ENCODE measurements at places on chromosomes 4 and X.

DNA sequence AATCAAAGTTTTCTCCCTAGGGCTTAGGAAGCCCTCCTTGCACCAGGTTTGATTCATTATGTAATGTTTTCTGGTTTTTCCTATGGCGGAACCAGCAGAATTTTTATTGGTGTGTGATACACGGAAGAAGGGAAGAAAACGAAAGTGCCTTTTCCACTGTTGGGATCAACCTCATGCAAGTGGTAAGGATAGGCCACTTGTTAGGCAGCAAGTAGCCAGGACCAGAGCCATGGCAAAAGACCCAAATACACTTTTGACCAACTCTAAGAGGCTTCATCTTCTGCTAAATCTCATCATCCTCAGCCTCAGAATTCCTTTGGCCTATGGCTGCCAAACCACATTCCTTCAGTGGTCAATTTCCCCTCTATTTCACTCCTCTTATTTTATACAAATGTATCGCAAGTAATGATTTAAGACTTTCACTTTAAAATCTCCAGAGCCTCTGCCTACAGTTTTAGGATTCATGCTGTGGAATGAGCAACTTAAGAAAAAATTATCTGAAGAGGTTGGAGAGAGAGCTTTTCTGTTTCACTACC, 21.2 kb downstream of the PPAT start:
- DNase-seq: no peak

DNA sequence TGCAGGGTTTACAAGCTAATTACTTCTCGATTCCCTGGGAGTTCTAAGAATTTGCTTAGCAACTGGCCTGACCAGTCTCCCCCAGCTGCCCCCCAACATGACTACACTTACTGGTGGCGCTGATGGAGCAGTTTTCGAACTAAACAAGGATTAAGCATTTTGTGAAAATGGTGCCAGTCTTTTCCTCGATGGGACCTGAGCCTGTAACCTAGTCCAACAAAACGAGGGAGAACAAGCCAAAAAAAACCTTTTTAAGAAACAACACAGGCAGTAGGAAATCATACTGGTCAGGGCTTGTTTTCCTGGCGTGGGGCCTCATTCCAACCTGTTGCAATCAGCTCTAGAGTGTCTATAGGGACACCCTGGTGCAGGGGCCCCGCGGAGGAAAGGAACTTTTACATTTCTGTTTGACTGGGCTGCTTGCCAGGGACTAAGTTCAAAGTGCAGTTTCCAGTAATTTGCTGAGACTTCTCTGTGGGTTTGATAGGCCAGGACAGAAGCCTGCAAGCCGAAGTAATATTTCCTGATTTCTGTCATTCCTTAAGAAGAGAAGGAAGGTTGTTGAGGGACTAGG, 158.7 kb downstream of the SPRY1 start:
- DNase-seq: no peak

- no peak for DNase-seq
Observed at GRCh38 chr4:138562544-138562991, 320.4 kb upstream of the SLC7A11 start.

DNA sequence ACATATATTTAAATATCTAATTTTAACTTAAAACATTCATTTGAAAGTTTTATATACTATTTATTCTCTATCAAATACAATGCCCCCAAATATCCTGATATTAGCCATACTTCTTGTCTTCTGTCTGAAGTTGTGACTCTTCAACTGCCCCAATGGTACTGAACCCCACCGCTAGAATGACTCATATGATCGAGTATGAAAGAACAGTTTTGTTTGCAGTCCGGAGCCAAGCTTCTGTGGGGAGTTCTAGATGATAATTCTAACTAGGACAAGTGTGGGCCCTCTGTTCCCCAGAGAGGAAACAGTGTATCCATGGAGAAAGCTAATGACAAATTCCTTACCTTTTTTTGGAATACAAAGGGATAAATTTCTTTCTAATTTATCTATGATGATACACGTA, 24.7 kb upstream of the CT47A1 start:
- no peak for DNase-seq

DNA sequence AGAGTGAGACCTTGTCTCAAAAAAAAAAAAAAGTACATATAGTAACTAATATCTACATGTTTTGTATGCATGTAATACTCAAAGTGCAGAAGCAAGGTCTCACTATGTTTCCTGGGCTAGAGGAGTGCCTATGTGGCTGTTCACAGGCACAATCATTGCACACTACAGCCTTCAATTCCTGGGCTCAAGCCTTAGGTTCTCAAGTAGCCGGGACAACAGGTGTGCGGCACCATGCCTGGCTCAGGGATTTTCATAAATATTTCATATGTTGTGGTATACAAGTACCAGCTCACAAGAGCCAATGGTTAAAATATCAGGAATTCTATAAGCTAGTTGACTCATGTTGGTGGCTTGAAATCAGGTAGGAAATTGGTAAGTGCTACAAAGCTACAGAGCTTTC, 94.8 kb downstream of the LARP7 start:
- DNase-seq: no peak

DNA sequence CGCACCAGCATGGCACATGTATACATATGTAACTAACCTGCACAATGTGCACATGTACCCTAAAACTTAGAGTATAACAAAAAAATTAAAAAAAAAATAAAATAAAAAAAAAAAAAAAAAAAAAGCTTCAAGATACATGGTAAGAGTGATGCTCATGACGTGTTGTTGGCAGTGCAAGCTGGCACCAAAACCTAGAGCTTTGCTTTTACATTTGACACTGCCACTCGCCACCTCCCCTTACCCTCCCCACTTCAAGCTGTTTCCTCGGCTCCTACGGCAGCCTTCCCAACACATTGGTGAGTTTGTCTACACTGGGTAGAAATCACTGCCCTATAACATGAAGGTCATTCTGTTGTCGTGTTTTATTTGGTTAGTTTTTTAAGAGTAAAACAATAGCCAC, 197.6 kb upstream of the ANXA3 start:
- no peak for DNase-seq

GRCh38 chrX:29926056-29926455, 289.3 kb upstream of the MAGEB2 start:
- DNase-seq: no peak

DNA sequence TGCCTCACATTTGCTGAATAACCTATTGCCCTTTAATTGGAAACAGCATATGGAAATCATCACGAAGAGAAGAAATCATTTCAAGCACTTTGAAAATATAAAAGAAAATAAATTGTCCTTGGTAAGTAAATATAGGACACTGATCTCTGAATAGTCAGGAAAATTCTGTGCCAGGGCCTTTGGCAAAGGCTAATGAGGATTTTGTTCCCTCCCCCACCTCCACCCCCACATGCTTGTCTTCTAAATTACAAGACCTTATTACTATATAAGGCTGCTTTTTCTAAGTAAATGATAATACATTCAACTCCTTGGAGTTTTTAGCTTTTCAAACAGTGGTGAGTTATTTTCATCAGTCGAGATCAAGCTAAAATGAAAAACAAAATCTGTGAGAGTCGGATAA, 15.8 kb downstream of the SYNPO2 start:
- no peak for DNase-seq

- DNase-seq: no peak
Observed at GRCh38 chrX:78754917-78755316, 7.4 kb downstream of the LPAR4 start.

DNA sequence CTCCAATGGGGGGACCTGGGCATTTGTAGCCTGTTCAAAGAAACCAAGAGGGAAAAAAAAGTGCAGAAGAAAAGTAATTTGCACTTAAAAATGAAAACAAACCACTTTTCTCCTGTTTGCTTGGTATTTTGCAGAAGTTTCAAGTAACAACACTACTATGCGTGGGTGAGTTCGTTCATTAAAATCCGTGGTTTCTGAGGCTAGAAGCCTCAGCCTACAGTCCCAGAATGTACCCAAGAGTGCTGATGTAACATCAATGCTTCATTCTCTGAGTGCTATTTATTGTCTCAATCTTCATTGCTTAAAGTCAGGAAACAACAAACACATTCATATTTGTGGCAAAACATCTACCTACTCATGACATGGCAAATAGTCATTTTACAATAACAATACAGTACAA, 29.2 kb downstream of the LGI2 start:
- no peak for DNase-seq

DNA sequence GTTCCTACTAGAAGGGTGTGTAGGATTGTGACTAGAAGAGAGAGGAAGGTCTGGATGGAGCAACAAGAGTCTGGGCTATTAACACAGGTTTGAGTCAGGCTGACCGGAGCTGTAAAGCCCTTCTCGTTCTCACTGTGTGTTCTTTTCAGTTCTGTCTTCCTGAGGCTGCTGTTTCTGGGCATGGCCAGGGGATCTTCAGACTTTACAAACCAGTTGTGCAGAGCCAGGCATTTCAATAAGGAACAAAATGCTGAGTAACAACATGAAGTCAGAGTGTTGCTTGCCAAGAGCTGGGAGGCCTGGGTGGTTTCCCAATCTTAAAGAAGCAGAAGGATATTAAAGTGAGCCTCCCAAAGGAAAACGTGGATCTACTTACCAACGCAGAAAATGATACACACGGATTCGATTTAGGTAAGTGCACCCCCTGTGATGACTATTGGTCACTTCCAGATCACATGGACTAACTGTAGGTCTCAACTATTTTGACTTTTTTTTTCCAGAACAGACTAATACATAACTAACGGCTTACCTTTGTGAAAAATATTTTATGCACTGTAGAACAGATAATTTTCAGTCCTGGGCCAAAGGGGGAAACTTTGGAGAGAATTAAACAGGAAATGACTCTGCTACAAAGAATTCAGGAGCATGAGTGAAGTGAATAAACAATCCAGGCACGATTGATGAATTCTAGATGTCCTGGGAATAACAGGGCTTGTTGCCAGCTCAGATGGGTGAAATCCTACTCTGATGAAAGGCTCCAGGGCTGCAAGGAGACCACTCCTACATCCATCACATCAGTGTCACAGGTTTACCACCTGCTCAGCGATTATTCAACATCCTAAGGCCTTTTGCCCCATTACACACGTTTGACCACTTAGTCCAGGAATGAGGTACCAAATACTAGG, 94.5 kb downstream of the ANXA3 start:
- DNase-seq: no peak

GRCh38 chr4:44425614-44426208, 22.9 kb downstream of the KCTD8 start:
- no peak for DNase-seq

- no peak for DNase-seq
Observed at GRCh38 chrX:88903989-88904718, 157.1 kb downstream of the CPXCR1 start.

DNA sequence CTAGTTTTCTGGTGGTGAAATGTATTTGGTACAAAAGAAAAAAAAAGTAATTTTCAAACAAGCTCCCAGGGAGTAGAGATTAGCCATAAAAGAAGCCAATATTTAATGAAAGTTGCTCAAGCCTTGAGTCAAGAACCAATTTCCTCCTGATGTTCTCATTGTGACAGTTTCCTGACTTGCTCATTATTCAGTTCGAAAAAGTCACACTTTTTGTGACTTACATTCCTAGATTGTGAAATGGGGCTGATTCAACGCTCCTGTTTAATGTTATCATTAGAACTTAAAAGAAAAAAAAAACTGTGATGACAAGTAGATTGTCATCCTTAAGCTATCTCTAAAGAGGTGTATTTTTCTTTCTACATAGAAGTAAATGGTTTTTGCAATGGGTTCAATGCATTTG, 122.6 kb upstream of the BMPR1B start:
- DNase-seq: no peak

- DNase-seq: no peak
Observed at GRCh38 chr4:73596001-73596400, 24.2 kb downstream of the RASSF6 start.

GRCh38 chr4:184861047-184861446, 35.3 kb upstream of the ACSL1 start:
- DNase-seq: no peak

DNA sequence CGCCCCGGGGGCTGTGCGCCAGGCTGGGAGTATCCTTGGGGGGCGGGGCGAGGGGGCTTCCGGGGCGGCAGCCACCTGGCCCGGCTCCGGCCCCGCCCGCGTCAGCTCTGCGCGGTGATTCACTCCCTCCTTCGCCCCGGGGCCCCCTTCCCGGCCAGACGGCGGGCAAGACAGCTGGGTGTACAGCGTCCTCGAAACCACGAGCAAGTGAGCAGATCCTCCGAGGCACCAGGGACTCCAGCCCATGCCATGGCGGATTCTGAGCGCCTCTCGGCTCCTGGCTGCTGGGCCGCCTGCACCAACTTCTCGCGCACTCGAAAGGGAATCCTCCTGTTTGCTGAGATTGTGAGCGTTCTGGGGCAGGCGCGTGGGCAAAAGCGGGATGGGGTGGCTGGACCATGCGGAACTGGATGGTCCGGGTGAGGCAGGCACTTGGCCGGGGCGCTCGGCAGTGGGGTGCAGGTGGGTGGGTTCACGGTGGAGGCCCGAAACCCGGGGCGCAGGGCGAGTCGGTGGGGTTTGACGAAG, at the start of gene PLP2:
TSS of gene PLP2 (plus strand) at position 147 of the 528 bp plus-strand sequence. CDS start at position 250, 103 bp downstream.
- peak; percentile 37 for DNase-seq

DNA sequence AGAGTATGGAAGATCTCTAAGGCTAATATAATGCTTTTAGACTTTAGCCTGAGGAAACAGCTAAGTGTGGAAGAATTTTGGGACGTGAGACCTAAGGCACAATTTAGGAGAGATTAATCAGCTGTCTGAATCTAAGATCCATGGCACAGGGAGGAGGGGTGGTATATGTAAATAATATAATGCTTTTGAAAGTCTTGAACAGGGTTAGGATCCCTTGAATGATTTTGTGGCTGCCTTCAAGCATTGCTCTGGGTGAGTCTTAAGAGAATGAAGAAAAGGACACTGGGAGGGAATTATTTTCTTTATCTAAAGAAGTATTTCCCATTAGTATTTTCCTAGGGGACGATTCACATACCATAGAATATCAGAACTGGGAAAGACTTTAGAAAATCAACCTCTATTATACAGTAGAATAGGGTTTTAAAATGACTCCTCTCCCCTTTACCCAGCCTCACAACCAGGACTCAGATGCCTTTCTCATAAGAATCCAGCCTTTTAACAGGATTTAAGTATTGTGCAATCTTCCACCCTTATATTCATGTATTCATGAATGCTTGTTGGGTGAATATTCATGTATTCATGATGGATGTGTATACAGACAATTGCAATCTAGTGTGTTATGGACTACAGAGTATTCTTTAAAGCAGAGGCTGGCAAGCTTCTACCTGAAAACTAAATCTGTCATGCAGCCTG, 664.2 kb upstream of the CPEB2 start:
- no peak for DNase-seq

DNA sequence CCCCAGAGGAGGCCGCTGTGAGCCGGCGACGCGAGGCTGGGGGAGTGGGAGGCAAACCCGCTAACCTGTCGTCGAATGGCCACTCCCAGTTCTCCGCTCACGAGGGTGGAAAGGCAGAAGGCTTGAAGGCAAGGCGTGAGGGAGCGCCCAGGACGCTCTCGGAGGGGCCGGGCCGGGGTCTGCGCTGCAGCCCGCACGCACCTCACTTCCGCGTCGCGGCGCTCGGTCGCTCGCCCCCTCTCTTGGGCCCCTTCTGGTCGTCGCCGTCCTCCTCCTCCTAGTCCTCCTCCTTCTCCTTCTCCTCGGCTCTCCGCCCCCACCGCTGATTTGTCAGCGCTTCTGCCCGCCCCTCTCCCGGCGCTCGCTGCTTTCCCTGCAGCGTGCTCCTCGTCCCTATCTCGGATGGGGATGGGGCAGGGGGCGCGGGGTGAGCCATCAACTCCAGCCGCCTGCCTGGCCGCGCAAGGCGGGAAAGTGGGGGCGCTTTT, at the start of gene SNCA:
TSS of gene SNCA (minus strand) at position 265 of the 488 bp plus-strand sequence. CDS start 1,494 bp downstream, outside the sequence.
- DNase-seq: no peak

Measured in activated CD8-positive, alpha-beta memory T cell treated with anti-CD3 and anti-CD28 coated beads for 48 hours (primary cell).